ENCODE measurements at places on chromosomes 5 and 9. TPM values are rescaled to one million over a fixed set of nuclear protein-coding genes. Genes with fewer than 3 reads are reported as not detected.

GRCh38 chr5:4881366-4882002 lies 258.6 kb upstream of the ADAMTS16 start:
- no peak for DNase-seq

DNA sequence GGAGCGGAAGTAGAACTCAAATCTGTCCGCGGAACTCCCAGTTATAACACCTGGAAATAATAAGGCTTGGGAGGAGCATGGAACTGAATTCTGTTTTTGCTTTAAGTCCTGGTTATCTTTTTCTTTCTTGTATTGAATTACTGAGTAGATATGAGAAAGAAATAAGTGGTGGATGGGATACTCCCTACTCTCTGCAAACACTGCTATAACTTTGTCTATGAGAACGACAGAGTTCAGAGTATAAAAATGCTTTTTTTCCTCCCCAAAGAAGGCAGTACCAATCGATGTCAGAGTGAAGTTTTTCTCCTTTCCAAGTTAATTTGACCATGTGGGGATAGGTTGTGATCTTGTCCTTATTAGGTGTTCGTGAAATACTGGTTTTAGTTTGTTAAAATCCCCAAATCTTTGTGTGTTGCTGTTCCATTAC lies 1.2 kb downstream of the RIC1 start:
- peak; percentile 55 for DNase-seq

GRCh38 chr9:84140535-84141101 lies 160.0 kb downstream of the RMI1 start:
- DNase-seq = no peak

GRCh38 chr9:96719521-96719920 lies 58.4 kb downstream of the ZNF510 start:
- DNase-seq = no peak

- DNase-seq = no peak
These were observed 8.9 kb downstream of the FLT4 start for GRCh38 chr5:180640611-180640860.

- DNase-seq = no peak
These were observed 707 bp upstream of the ZFYVE16 start for GRCh38 chr5:80406980-80407734.

GRCh38 chr9:20611691-20612287 lies 10.5 kb downstream of the MLLT3 start:
- no peak for DNase-seq

DNA sequence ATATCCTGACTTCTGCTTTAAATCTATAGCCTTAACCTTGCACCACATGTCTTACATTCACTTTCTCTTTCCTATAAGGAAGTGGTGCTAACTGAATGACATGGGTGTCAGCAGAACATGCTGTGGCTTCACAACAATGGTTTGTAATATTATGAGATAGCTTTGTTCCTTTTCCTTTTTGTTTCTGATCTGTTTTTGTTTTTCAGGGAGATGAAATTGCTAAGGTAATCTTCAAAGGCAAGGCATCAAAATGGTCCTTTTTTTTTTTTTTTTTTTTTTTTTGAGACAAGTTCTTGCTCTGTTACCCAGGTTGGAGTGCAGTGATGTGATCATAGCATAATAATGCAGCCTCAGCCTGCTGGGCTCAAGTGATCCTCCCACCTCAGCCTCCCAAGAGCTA lies 53.6 kb upstream of the RANBP6 start:
- DNase-seq = no peak

- no peak for DNase-seq
These were observed 9.1 kb upstream of the MVB12B start for GRCh38 chr9:126317513-126317912.

- no peak for DNase-seq
These were observed 41.7 kb upstream of the RPS23 start for GRCh38 chr5:82319651-82320376.

GRCh38 chr5:133781436-133782225 lies 169.3 kb upstream of the FSTL4 start:
- DNase-seq = no peak

The OBP2B gene
- polyA plus RNA-seq = not detected

The SAXO1 gene
- polyA plus RNA-seq = 0.24 TPM

The IRX1 gene
- 23.9 TPM for polyA plus RNA-seq

The AQP3 gene
- polyA plus RNA-seq = 45.8 TPM

The STING1 gene
- polyA plus RNA-seq = 24.4 TPM

Data from right renal cortex interstitium (tissue), 3 donors.